ENCODE measurements at places on chromosomes 6 and 20.

DNA sequence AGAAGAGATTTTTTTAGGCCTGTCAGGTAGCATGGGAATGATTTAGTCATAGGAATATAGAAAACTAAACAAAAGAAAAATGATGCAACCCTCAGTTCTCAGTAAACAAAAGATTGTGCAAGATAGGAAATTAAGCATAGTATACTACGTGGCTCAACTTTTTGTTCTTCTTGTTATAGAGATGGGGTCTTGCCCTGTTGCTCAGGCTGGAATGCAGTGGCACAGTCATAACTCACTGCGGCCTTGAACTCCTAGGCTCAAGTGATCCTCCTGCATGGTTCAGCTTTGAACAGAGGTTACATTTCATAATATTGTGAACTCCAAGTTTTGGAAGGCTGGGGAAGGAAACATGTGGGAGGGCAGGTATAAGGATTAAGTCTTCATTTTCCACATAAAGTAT is 28.5 kb downstream of the SLX4IP start:
- DNase-seq, result no peak

- DNase-seq, result no peak
Observed at GRCh38 chr20:35015863-35016193, 60.2 kb downstream of the MYH7B start.

DNA sequence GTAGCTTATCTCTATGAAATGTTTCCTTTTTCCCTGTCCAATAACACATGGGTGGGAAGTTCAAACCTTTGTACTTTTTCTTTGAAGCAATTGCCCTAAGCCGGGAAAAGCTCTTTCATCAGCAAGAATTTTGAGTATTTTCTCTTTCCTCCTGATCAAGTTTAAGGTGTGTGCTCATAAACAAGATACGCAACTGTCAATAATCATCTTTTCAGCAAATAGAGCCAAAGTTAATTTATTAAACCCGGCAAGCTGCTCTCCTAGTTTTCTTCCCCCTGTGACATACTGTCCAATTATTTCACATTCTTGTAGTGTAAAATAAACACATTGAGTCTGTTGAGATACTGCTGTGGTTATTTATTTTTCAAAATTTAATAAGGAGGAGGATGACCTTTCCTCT is 194.4 kb downstream of the EDN1 start:
- no peak for DNase-seq

- no peak for DNase-seq
Observed at GRCh38 chr20:59923514-59923913, 9.9 kb downstream of the SYCP2 start.

GRCh38 chr6:103405321-103405720 is 1454.4 kb downstream of the HACE1 start:
- DNase-seq, result no peak

GRCh38 chr6:44180886-44181285 is 22.3 kb downstream of the CAPN11 start:
- no peak for DNase-seq

- no peak for DNase-seq
Observed at GRCh38 chr6:161590961-161591627, 317.2 kb upstream of the AGPAT4 start.

- no peak for DNase-seq
Observed at GRCh38 chr6:23091795-23092194, 522.4 kb downstream of the HDGFL1 start.

DNA sequence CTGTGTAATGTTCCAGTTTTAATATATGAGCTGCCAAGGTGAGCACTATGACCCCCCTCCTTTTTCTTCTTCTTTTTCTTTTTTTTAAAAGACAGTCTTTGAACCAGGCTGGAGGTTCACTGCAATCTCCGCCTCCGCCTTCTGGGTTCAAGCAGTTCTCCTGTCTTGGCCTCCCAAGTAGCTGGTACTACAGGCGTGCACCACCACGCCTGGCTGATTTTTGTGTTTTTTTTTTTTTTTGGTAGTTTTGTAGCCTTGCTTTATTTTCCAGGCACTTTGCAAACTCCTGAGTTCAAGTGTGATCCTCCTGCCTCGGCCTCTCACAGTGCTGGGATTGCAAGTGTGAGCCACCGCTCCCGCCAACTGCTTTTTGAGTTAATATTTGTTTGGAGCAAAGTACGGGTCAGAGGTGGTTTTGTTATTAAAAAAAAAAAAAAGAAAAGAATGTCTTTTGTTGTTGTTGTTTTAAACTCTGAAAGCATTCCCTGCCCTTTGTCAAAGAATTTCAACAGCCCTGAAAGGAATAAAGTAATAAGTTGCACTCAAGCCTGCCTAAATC is 78.6 kb downstream of the JARID2 start:
- no peak for DNase-seq

- no peak for DNase-seq
Observed at GRCh38 chr20:45344168-45344860, 3.9 kb downstream of the SDC4 start.

All from neural crest cell (in vitro differentiated cells).